HT1080 (cell line): ENCODE measurements at places on chromosomes 12 and 14. TPM values are rescaled to one million over a fixed set of nuclear protein-coding genes. Genes with fewer than 3 reads are reported as not detected.

Gene SDSL
- total RNA-seq, result 3.9 TPM in 2 replicates

Gene KRT77
- not detected in 2 replicates for total RNA-seq

GRCh38 chr12:124512667-124513296, 54.6 kb downstream of the NCOR2 start:
- peak; percentile 97 for DNase-seq

GRCh38 chr12:5073853-5074252, 30.2 kb downstream of the KCNA5 start:
- DNase-seq, result peak; percentile 13

- DNase-seq, result no peak
These were observed 10.9 kb upstream of the ADSS1 start for GRCh38 chr14:104712881-104713734.

Gene DIO2
- total RNA-seq, result 0.61 and 0.90 TPM in 2 replicates

Gene LRTM2
- not detected in 2 replicates for total RNA-seq

GRCh38 chr12:93099792-93100191, 170.7 kb upstream of the EEA1 start:
- DNase-seq, result no peak

DNA sequence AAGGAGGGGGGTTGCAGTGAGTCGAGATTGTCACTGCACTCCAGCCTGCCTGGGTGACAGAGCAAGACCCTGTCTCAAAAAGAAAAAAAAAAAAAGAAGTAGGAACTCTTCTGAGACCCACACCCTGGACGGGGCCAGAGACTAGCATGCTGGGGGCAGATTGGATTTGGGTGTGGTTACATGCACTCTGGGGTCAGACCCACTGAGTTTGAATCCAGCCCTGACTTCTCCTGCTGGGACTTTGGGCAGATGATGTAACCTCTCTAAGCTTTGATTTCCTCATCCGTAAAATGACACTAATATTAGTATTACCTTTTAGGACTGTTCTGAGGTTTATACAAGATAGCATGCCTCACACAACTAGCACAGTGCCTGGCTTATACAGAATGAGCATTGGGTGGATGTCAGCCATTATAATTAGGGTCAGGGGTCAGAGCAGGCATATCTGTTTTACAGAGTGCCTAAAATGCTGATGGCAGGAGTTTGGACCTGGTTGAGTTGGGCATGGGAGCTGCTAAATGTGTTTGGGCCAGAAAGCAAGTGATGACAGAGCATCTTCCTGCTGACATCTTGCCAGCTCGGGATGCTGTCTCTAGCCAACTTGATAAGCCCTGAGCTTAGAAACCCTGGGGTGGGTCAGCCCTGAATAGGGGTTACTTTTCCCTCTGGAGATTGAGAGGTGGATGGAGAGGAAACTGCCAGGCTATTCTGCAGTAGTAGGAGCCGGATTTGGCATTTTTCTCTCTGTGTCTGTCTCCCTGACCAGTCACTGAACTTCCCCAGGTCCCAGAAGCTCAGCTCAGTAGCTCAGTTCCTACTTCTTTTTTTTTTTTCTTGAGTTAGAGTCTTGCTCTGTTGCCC, 15.5 kb downstream of the TPCN1 start:
- DNase-seq, result no peak

- DNase-seq, result no peak
These were observed 37.0 kb upstream of the EIF5 start for GRCh38 chr14:103296987-103297386.

Gene PAPLN
- total RNA-seq, result 1.5 and 1.9 TPM in 2 replicates

GRCh38 chr12:79360286-79360685, 330.5 kb downstream of the PAWR start:
- DNase-seq, result no peak

DNA sequence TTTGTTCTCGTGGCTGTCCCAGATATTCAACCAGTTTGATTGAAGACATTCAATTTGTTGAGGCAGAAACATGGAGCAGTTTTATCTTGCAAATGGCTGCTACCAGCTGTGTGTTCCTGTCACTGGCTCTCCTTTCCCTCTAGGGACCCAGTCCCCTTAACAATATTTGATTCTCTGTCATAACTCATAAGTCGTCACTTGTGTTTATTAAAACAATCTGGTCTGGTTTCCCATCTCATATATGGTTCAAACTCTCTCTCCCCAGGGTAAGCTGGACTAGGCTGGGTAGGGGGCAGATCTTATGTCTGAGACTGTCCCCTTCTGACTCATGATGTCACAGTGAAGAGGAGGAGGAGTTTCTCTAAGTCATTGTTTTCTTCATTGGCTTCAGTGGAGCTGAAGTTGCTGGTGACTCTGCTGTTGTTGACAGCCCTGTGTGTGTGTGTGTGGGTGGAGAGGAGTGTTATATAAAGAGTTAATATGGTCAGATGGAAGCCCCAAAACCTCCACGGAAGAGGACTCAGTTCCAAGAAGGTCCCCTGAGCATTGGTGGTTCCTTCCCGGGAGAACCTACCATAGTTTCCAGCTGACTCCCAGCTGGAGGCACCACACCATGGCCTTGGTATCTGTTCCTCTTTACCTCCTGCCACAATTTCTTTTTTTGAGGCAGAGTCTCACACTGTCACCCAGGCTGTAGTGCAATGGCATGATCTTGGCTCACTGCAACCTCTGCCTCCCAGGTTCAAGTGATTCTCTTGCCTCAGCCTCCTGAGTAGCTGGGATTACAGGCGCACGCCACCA, 16.1 kb upstream of the GNG2 start:
- DNase-seq, result no peak

GRCh38 chr12:54977155-54977554, 7.4 kb downstream of the TESPA1 start:
- DNase-seq, result peak; percentile 80

- no peak for DNase-seq
These were observed 74.3 kb downstream of the ADGRD1 start for GRCh38 chr12:131027876-131028586.

DNA sequence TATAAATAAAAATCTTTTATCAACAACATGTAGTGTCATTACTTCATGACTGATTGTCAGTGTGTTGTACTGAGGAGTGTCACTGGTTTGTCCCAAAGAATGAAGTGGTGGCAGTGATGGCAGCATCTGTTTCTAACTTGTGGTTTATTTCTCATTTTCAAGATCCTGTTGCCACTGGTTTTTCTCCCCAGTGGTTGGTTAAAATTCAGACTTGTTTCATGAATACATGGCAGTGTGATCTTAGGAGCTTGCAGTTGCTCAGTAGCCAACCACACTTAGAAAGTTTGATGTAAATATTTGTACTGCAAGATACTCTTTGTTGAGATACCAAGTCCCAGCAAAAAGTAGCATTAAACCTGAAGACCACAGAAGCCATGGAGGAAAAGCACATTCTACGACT, 69.8 kb downstream of the PLEKHA5 start:
- no peak for DNase-seq
